ENCODE measurements at places on chromosomes 4 and X.

DNA sequence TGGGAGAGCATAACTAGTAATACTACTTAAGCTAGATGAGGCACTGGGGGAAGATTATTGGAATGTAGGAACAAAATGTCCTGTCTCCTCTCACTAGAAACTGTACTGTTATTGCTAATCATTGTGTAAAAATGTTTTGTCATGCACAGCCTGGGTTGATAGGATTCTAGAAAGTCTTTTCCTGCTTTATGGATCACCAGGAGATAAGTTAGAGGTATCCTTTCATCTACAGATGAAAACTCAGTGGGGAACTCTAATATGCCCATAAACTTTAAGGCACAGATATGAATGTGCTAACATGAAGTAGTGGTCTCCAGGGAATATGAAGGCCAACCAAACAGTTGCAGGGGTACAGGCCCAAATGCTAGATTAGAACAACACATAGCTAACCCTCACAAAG, 57.5 kb downstream of the SRPX start:
- no peak for DNase-seq

GRCh38 chr4:24932515-24933225, 19.8 kb upstream of the CCDC149 start:
- no peak for DNase-seq

- no peak for DNase-seq
Measured at GRCh38 chrX:31092970-31093638, 21.3 kb upstream of the FTHL17 start.

- no peak for DNase-seq
Measured at GRCh38 chr4:84530871-84531270, 31.8 kb upstream of the NKX6-1 start.

DNA sequence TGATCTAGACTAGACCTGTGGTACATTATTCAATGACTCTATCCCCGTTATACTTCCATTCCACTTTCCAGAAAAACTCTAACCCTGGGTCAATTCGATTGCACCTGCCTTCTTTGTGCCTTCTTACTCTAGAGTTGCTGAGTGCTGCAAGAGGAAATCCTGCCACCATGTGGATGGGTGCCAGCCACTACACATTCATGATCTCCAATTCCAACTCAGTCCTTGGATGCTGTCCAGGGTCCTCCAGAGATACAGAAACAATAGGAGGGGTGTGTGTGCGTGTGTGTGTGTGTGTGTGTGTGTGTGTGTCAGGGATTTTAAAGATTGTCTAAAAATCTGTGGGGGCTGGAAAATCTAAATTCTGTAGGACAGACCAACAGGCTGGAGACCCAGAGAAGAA, 42.9 kb upstream of the INTS6L start:
- peak; percentile 72 for DNase-seq

DNA sequence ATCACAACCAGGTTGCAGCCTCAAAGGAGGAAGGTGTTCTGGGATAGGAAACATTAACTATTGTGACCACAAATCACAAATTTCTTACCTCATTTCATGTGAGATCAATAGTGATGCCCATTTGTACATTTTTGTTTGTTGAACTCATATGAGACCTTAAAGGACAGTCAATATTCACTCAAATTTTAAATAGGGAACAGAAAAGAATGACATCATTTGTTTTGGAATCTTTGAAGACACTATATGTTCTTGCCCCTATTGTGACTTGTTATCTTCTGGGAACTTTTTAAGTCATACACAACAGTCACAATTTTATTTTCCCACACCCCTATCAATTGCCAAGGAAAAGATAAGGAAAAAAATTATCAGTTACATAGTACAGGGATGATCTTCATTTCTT, 346.5 kb downstream of the ARAP2 start:
- no peak for DNase-seq

DNA sequence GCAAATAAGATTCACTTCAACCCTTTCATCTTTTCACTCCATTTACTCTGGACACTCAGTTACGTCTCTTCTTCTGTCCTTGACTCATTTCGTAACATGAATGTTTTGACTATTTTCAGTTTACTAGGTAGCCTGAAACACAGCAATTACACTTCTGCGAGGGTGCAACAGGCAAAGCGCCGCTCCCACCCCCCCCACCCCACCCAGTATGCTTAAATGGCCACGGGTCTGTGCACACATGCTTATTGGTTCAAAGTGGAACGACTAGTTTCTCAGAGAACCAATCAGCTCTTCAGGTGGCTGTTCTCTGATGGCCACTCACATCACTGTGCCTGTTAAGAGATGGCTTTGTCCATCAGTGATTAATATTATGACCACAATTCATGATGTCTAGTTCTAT, 3.5 kb downstream of the BEND4 start:
- DNase-seq = no peak

- no peak for DNase-seq
Measured at GRCh38 chr4:182593402-182593801, 323.8 kb downstream of the DCTD start.

DNA sequence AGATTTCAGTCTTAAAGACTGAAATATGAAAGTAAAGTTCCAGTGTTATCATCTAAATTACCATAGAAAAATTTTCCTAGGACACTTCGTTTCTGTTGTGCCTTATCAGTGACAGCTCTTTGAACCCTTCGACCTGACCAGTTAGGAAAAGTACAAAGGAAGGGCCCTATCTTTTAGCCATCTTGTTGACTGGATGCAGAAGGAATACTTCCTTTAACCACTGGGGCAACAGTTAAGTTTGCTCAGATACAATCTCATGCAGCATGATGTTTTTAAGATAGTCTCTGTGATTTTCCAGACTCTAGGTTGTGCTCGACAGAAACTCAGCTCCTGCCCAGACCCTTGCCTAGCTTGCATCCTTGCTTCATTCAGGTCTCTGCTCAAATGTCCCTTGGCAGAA, 210.5 kb upstream of the RPS6KA3 start:
- DNase-seq = no peak

DNA sequence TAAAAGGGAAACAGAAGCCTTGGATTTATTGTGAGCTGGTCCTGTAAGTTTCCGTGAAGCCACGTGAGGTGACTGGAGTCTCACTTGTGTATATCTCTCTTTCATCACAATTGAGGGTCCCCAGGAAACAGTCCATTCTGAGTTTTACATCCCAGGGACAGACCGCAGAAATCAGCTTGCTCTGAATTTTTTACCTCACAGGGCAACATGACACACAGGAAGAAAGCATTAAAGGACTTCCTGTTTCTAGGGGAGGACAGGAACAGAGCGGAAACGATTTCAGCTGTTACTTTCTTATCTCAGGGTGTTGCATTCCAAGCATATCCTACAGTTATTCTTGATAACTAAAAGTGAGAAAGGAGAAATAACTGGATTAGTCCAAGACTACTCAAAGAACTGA, 553.5 kb downstream of the TRAM1L1 start:
- DNase-seq = no peak

DNA sequence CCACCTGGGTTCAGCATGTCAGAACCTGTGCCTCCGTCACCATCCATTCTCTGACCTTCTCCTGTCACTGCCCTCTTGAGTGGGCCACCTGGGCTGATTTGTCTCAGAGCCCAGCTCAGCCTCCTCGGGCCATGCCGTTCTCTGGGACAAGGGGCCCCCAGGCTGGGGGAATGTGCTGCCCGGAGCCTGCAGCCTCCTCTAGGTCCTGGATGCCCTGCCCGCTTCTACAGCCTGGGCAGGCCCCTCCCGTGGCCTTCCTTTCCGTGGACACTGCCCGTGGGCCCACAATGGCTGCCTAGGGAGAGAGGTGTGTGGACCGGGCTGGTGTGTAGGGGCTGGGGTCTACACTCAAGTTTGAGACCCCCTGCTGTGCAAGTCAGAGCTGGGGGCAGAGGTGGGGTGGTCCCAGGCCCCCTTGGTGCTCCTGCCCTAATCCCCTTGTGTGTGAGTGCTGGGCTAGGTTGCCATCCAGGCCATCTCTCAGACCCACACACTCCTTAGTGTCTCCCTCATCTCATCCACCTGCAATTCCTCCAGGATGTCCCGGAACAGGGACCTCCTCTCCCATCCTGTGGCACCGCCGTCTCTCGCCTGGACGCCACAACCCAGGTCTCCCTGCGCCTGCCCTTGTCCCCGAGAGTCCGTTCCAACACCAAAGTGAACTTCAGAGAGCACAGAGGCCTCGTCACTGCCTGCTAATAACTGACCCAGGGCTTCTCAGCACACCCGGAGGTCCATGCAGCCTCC, 12.4 kb downstream of the PSAPL1 start:
- no peak for DNase-seq

DNA sequence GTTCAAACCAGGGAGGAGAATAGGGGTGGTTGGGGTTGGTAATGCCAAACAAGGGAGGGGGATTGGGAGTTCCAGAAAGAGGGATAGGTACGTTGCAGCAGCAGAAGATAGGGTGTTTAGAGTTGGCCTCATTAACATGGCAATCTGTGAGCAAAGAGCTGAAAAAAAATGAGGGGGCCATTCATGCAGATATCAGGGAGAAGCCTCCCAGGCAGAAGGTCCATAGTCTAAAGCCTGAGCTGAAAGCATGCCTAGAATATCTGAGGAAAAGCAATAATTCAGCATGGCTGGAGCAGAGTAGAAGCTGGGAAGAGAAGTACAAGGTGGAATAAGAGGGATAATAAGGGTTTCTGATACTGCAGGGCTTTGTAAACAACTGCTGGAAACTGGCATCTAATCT, 550.9 kb upstream of the LCORL start:
- DNase-seq = no peak

DNA sequence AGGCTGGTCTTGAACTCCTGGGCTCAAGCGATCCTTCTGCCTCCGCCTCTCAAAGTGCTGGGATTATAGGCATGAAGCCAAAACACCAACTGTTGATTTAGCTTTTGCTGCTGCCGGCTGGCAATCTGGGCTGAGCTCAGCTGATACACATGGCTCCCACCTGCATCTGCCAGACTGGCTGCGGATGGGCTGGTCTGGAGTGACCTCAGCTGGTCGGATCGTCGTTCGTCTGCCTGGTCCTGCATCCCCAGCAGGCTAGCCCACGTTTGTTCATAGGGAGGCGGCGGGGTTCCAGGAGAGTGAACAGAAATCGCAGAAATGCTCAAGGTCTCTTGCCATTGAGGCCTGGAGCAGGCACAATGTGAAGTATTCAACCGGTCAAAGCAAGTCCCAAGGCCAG, 74.4 kb upstream of the DDX3X start:
- DNase-seq = no peak

DNA sequence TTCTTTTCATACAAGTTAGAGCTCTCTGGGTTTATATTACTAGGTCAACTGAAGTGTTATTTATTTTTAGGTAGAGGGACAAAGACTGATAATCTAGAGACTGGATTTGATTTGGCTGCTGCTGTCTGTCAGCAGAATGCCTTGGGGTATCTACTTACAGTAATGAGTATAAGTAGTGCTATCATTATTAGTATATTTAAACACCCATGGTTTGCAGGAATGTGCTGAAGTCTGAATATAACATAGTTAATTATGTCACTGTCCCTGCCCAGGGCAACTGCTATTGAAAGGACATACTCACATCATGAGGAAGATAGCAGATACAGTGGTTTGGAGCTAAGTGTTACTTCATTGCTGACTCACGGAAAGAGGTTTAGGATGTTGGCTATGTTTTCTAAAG, 76.2 kb downstream of the PRRG1 start:
- DNase-seq = no peak

DNA sequence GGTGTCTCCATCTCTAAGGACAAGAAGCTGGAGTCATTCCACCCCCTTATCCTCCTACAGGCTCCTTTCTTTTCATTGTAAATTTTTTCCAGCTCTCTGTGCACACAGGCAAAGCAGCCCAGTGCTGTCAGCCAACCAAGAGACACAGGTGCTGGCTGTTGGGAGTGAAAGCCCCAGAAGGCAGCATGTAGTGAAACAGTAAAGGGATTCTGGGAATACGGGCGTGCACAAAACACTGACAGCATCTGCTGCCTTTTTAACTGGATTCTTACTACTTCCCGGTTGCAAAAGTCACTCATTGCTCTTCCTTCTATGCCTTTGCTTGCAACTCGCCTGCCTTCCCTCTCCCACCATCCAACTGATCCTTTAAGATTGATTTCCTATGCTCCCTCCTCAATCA, 208.6 kb upstream of the PRPS2 start:
- DNase-seq = peak; percentile 15

DNA sequence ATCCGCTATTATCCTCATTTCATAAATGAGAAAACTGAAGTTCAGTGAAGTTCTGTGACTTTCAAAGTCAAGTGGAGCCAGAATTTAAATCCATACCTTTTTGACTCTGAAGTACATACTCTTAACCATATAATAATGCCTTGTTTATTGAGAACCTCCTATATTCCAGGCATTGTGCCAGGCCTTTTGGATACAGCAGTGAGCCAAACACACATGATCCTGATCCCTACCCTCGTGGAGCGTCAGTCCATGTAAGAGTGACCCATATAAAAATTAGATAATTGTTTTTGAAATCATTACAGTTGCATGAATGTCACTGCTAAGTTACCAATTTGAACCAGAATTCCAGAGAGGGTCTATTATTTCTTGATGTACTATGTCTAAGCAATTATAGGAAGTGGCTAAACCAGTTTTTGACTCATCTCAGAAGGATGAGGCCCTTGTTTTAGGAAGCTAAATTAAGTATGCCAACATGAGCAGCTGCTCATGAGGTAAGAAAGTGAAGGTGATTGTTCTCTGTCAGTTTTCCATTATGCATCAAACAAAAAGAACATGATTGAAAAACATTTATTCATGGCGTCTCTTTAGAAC, 289.5 kb downstream of the GLUD2 start:
- DNase-seq = no peak

DNA sequence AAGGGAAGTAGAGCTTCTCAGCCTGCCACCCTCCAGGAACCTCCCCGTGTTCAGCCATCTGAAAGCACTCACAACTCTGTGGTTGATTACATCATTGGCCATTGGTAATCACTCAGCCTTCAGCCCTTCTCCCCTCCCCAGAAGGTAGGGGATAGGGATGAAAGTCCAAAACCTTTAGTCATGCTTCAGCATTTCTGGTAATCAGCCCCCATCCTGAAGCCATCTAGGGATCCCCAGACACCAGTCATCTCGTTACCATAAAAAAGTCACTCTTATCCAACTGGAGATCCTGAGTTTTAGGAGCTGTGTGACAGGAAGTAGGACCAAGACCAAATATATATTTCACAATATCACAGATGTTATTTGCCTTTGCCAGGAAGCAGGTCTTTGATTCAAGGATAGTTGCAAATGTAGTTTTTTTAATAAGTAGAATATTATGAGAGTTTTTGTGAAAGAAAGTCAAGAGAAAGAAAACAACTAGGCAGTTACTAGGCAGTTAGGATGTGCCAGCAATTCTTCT, 364.6 kb upstream of the NOCT start:
- DNase-seq = no peak

GRCh38 chr4:57303012-57303751, 193.0 kb upstream of the IGFBP7 start:
- DNase-seq = peak; percentile 48

GRCh38 chr4:113006632-113007031, 42.8 kb upstream of the ANK2 start:
- DNase-seq = no peak
